ENCODE measurements at places on chromosomes 2 and 18.

DNA sequence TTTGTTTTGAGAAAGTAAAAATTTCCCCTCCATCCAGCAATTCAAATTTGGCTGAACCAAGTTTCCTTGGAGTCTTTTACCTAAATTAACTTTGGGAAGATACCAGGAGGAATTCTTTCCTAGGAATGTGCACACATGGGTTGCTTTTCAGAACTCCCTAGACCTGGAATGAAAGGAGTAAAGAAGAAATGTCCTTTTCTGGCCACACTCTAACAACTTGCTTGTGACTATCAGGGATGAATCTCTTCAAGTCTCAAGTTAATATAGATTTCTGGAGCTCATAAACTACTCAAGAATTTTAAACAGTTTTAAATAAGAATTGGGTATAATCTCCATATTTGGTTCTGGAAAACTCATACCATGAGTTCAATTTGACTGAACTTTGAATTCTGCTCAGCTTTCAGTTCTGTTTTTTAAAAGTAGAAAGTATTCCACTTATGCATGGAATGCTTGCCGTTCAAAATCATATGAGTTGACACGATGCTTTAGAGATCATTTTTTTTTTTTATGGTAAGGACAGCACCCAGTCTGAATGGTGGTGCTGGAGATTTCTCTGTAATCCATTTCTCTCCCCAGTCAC is 7.7 kb downstream of the RASGRP3 start:
- no peak for DNase-seq

DNA sequence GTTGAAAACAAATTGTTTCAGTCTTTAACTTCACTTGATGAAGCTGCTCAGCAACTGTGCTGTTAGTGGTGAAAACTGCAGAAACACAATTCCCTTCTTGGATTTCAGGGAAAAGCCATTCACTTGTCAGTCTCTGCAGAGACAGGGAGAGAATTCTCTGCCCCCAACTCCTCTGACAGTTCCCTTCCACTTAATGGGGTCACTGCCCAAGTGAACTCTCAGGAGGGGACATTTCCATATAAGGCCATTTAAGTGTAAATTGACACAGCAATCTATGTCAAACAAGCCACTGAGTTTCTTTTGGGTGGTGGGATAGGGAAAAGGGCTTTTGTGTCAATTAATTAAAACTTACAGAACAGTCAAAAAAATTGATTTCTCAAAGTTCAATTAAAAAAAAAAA is 51.4 kb upstream of the DNER start:
- no peak for DNase-seq

DNA sequence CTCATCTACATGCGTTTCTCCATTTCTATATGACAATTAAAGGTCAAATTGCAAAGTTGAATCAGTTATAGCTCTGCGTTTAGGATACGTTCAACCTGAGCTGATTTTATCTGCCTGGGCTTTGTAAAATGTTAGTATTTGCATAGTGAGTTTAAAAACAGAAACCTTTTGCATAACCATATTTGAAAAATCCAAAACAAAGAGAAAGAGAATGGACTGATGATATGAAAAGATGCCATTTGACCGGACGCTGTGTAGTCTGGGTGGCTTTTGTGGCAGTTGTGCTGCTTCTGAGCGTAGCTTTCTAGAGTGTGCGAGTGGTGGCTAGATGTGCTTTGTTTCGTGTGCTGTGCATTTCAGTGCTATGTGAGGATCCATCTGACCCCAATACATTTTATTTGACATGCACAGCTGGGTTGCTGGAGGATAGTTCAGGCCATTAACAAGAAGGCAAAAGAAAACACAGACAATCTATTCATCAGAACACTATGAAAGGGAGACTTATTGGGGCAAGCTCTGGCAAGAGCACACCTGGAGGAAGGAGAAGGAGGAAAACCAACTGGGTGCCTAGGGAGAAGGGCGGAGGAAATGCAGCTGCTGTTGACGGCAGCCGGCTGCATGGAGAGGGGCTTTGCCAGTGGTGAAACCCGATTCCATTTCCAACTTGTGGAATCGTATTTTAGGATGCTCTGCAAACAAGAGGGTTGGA is 126.8 kb downstream of the ACOXL start:
- no peak for DNase-seq

GRCh38 chr2:231593666-231594065 is 1.0 kb downstream of the TEX44 start:
- no peak for DNase-seq

- DNase-seq = no peak
These were observed 112.5 kb downstream of the NCK2 start for GRCh38 chr2:105857076-105857740.

- no peak for DNase-seq
These were observed 11.4 kb downstream of the CDK5R2 start for GRCh38 chr2:218970894-218971293.

GRCh38 chr2:71463342-71463654 is 9.9 kb downstream of the DYSF start:
- DNase-seq = no peak

- no peak for DNase-seq
These were observed 14.0 kb downstream of the SERTAD2 start for GRCh38 chr2:64639691-64640090.

DNA sequence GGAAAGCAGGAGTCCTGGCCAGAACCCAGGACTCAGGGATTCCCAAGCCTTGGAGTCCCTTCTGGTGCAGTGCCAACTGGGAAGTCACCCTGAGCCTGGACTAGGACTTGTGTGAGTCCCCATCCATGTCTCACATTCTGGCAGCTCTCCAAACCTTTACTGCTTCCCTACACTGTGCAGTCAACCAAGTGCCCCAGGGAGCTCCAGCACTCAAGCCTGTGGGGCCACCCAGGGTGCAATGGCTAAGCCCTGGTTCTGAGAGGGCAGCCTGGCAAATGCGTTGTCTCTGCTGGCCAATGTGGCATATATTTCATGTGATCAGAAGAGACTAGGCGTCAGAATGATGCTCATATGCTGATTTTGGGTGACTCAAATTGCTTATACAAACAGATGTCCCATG is 223.4 kb downstream of the SP3 start:
- DNase-seq = no peak

DNA sequence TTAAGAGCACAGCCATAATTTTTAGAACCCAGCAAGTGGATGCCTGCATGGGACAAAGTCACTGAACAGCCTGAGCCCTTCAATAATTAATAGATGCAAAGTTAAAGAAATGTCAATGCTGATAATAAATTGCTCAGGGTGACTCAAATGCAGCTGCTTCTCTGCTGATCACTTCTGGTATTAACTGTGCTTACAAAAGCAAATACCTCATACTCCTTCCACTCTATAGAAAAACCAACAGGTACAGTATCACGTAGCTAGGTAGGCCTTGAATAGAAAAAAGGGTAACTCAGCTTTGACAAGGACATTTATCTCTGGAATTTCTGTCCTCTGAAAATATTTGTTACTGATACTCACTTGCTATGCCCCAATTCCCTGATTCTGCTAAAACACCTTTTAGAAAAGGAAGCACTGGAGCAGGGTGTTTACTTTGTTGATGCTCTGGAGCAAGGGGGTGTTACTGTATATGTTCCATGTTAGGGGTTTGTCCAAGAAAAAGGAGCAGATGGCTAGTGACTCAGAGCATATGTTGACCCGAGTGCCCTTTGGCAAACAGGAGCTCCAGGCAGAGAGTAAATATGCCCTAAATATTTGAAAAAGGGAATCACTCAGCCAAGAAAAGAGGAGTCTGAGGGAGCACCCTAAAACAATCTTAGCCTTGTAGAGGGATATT is 59.1 kb upstream of the RTN4 start:
- no peak for DNase-seq

- DNase-seq = no peak
These were observed at the start of gene TNFRSF11A for GRCh38 chr18:62324917-62325805. TNFRSF11A (plus strand) TSS chr18:62325310; CDS start chr18:62325353, 43 bp downstream.

Data from foreskin melanocyte (primary cell).